ENCODE measurements at places on chromosomes 6 and 20.

DNA sequence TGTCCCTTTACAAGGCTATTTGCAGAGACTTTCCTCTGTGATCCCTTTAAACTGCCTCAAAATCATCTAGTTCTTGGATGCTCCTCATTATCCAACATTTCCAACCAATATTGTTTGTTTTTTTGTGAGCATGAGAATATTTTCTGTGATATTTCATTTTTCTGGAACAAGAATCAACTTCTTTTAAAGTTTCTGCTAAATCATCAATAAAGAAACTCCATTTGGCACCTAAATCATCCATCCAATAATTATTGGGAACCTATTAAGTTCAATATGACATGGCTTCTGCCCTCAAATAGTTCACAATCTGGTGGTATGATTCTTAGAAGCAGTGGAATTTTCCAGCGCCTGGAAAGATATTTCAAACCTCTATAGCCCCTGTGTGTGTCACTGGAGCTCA is 207.6 kb downstream of the ISM1 start:
- DNase-seq: no peak

DNA sequence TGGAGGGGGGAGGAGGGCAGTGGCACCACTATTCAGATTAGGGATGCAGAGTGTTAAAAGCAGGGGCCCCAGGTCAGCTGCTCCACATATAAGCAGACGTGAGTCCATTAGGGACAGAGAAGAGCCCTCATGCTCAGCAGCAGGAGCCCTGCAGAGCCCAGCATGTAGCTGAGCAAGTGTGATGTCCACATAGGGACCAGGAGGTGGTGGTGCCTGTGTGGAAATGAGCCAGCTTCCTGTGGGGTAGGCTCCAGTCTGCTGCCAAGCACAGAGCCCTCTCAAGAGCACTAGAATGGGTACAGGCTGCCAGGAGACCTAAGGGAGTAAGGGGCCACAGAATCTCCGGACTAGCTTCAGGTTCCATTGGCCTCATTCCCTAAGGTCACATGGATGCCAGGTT is 57.9 kb upstream of the MLN start:
- DNase-seq: no peak

DNA sequence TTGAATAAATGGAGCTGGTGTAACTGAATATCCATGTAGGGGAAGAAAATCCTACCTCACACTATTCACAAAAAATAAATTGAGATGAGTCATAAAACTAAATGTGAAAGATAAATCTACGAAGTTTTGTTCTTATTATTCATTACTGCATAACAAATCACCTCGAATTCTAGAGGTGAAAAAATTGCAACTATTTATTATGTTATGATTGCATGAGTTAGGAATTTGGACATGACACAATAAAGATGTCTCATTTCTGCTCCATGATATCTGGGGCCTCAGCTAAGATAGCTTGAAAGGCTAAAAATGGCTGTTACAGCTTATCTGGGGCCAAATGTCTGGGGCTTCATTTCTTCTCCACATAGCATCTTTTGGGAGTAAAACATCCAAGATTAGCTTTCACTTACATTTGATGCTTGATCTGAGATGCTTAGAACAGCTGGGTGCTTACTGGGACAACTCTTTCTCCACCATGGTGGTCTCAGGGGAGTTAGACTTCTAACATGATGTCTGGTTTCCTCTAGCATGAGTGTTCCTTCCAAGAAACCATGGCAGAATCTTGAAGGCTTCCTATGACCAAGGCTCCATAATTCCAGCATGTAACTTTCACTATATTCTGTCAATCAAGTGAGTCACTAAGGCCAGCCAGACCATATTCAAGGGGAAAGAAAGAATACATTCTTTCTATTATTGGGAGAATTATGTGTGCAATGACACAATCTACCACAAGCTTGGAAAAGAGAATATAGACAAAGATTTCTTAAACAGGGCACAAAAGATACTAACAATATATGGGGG is 30.1 kb downstream of the OR2B6 start:
- no peak for DNase-seq

DNA sequence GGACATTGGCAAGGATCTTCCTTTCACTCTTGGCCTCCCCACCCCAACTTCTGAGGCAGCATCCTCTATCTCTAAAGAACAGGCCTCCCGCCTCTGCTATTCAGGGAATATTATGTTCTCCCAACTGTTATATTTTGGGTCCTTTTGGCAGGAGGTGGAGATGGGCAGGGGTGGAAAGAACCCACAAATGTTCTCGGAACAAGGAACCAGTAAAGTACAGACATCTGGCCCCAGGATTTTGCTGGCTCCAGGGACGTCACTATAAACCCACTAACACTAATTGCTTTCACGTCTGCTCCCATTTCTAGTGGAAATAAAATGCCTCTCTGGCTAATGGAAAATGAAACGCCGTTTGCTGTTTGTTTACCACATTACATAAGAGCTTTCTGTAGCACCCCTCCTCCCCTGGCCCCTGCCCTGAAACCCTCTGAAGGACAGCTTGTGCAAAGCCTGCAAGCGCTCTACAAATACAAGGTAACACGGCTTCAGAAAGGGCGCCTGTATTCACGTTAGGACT is 77.7 kb upstream of the TBC1D7 start:
- no peak for DNase-seq

DNA sequence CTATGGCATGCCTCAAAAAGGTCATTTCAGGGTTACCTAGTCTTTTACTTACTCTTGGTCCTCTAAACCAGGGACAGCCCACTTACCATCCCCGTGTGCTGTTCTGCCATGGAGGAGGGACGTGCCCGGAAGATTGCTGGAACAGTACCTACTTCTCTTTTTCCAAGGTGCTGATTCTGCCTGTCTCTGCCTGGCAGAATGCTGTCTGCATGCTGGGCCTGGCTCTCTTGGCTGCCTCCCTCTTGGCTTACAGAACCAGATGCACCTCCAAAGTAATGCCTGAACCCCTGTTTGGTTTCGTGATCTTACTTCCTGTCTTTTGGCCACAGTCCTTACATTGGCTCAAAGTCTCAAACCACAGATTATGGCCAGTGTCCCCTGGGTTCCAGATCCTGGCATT is 120.7 kb upstream of the NT5E start:
- DNase-seq: no peak

- DNase-seq: no peak
These were observed 13.9 kb downstream of the JARID2 start for GRCh38 chr6:15259766-15260098.

DNA sequence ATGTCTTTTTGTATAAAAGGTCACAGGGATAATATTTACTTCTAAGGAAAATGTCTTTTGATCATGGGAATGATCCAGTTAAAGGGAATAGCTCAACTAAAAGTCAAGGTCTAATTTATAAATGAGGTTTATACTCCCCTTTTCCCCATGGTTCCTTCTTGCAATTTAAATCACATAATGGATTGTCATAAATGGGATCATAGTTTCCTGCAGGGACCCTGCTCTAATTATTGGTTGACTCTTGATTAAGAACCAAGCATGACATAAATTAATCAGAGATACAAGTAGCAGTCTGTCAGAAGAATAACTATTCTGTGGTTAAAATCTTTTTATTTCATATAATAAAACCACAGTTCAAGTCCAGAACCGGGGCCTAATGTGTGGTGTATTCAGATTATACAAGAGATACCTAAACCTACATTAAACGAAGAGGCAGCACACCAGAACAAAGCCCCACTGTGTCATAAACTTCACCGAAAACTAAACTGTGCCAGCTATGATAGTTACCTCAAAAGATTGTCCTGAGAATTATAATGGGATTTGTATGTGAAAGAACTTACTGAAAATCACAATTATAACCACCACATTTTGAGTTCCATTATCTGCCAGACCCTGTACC is 43.0 kb upstream of the CD83 start:
- no peak for DNase-seq

DNA sequence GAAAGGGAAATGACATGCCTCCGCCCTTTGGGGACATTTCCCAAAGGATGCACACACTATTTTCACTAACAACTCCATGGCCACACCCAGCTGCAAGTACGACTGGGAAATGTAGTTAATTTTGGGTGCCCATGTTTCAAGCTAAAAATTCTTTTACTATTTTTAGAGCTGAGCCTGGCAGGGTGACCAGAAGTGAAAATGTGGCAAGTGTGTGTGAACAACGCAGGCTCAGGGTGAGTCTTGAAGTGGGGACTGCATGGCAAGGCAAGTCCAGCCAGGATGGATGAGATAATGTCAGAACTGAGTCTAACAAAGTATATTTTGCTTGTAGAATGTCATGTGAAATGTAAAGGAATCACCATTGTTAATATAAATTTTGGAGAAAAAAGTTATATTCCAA is 17.0 kb upstream of the CD109 start:
- no peak for DNase-seq

DNA sequence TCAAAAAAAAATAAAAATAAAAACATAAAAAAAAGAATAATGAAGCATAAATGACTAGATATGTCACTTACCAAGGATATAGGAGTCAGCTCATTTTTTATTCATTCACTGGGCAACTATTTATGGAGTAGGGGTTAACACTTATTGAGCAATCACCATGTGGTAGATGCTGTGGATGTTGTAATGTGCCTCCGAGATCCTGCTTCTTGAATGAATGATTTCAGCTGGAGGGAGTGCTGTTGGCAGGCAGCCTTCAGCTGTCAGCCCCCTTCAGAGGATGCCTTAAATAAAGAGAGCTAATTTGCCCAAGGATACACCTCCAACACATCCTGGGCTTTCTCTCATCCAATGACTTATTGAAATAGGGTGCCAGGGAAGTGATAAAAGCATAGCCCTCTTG is 229.5 kb upstream of the DTNBP1 start:
- no peak for DNase-seq

GRCh38 chr6:165571721-165572132 is 91.3 kb downstream of the PDE10A start:
- DNase-seq: no peak

GRCh38 chr20:49411221-49411925 is 71.1 kb downstream of the KCNB1 start:
- DNase-seq: no peak

- no peak for DNase-seq
These were observed 7.9 kb downstream of the RAB32 start for GRCh38 chr6:146551545-146551944.

DNA sequence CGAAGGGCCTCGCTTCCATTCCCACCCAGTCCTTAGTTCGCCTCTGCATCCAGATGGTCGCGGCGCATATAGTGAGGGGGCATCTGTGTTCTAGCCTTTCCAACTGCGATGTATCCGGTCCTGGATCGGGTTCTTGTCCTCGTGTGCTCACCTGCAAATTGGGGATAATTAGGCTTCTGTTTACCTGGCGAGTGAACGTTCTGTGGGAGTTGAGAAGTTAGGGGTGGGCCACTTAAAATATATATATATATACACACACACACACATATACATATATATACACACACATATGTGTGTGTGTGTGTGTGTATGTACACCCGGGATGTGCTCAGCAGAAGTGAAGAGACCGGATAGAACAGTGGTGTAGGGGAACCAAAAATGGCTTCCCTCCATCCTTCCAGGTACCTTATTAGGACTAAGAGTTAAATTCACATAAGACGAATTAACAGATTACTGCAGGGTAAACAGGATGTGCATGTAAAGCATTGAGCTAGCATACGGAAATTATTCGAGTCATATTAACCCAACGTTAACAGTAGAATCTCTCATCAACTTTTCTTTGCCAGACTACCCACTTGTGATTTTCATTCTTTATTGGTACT is 537 bp downstream of the CSTF1 start:
- no peak for DNase-seq
